DMS 273 treated with DMSO at 0.1 percent for 48 hours (cell line): ENCODE measurements at places on chromosomes 2 and 18.

- no peak for DNase-seq
Measured at GRCh38 chr2:1572638-1573037, 159.4 kb downstream of the TPO start.

DNA sequence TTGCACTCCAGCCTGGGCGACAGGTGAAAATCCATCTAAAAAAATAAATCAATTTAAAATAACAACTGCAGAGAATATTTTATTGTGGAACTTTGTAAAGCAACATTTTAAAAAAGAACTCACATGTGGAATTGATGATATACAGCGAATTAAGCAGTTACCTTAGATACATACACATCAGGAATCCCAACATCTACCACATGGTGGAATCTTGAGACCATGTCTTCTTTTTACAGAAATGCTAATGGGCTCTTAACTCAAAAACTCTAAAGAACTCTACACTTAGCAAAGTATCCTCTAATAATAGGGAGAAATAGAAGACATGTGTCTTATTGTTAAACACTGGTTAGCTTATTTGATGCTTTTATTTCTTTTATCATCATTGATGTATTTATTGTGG, 373.6 kb downstream of the CDH7 start:
- no peak for DNase-seq

DNA sequence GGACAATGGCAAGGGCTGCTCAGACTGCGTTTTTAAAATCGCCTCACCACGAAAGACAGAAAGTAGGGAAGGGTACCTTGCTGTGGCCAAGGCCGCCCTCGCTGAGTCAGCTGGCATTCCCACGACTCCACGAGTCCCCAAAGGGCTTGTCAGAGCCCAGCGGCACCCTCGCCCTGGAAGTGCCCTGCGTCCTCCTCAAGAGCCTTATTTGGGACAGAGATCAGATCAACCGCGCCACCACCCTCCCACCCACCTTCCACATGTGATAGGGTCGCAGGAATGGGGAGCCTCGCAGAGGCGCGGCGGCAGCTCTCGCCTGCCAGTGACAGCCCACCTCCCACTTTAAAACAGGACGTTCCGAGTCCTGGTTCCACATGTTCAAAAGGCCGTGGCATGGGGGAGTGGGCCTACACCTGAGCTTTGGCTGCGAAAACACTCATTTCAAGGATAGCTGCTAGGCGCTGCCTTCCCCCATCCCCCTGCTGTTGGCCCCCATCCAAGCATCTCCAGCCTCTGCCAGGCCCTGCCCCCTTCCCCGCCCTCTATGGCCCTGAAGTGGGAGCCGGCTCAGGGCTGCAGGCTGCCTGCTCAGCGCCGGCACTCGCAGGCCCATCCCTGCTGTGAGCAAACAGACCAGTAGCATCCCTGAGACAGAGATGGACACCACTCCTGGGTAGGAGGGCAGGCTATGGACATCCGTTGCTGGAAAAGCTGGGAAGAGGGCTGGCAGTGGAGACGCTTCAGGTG, 38.1 kb upstream of the ARHGEF4 start:
- DNase-seq = no peak

DNA sequence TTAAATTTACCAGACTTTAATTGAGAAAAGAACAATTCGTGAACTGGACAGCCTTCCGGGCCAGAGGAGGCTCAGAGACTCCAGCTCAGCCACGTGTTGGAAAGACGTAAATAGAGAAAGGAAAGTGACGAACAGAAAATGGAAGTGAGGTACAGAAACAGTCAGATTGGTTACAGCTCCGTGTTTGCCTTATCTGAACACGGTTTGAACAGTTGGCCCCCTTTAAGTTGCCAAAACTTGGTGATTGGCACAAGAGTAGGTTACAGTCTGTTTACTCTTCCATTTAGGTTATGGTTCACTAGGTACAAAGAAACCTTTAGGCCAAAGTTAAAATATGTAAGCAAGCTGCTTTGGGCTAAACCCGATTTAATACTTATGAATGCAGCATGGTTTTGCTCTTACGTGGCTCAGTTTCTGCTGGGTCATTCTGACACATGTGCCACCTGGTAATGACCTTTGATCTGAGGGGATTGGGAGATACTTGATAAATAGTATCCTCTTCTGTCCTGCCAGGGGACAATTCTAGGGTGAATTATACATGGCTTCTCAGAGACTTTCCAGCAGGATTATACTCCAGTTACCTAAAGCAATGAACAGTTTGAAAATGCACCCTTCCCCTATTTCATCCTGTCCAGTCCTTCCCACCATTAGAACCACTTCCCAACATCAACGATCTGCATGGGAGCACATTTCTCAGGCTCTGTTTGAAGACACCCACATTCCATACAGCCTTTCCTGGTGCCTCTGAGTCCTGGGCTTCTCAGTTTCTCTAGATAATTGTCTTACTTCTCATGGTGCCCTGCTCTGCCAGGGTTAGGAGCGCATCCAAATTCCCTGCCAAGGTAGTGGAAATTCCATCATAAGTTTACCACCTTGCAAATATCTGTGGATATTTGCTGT, 65.1 kb upstream of the TGIF1 start:
- no peak for DNase-seq
